ENCODE measurements at places on chromosomes 1 and 21. TPM values are rescaled to one million over a fixed set of nuclear protein-coding genes. Genes with fewer than 3 reads are reported as not detected.

Gene COL8A2
- 0.09 TPM for total RNA-seq

Gene SLFNL1
- total RNA-seq, result not detected

Gene IPO9
- 25.9 TPM for total RNA-seq

Gene AIRE
- not detected for total RNA-seq

Gene PCP4L1
- total RNA-seq, result 0.12 TPM

Gene SERPINC1
- not detected for total RNA-seq

Gene GJA8
- total RNA-seq, result not detected

Gene SERTAD4
- 0.53 TPM for total RNA-seq

Gene NPHS2
- not detected for total RNA-seq

Gene BGLAP
- not detected for total RNA-seq

Gene UBXN10
- not detected for total RNA-seq

Gene LDLRAD1
- not detected for total RNA-seq

Gene OLFM3
- not detected for total RNA-seq

Gene FNBP1L
- total RNA-seq, result 26.4 TPM

Gene TTLL7
- total RNA-seq, result 3.2 TPM

Gene DNAH14
- 15.3 TPM for total RNA-seq

Gene CR2
- total RNA-seq, result not detected

Gene PRAMEF11
- total RNA-seq, result not detected

Gene TNFRSF8
- 0.05 TPM for total RNA-seq

Data from A549 treated with Hydrocortisone at 1 μM for 4 hours (cell line).